Kasumi-1 (cell line): ENCODE measurements at places on chromosomes 5 and 9.

DNA sequence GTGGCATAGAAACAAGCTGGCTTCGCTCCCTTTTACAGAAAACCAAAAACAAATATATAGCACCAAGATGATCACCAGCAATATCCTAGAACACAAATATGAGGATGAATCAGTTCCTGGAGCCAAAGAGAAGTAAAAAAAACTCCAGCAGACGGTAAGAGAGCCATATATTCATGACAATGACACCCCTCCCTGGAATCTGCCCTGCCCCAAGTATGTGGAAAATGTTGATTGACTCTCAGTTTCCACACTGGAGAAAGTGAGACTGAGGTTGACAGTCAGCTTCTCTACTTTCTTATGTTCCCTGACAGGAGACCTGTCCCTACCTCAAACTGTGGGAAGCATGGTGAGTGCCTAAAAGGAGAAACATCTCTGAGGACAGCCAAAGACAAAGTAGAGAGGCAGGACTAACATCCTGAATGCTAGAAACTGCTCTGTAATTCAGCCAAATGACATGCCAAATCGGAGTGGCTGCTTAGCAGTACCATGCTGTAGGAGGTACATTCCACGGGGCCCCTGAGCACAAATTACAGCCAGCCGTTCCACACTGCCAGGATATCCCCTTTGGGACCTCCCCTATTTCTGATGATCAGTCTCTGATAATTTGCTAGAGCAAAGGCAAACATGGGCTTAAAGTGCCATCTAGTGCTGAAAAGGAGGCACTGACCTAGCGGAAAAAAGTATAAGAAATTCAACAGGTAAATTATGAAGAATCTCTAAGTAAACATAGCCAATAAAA is 424.0 kb upstream of the RGMB start:
- peak; percentile 10 for DNase-seq

DNA sequence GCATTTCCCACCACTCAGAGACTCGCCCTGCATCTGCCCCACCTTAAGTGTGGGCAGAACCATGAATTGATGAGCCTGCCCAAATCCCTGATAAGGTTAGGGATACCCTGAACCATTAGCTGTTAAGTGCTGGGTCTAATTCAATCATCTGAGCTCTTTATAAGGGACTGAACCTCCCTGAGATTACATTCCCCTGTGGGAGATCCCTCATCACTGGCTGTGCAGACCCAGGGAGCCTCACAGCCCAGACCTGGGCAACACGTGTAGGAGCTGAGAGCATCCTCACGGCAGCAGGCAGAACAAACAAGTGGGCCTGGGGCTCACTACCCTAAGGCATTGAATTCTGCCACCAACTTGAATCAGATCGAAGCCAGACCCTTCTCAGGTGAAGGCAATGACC is 585 bp upstream of the TAF11L2 start:
- no peak for DNase-seq

GRCh38 chr9:73558471-73558870 is 406.8 kb downstream of the ANXA1 start:
- no peak for DNase-seq

DNA sequence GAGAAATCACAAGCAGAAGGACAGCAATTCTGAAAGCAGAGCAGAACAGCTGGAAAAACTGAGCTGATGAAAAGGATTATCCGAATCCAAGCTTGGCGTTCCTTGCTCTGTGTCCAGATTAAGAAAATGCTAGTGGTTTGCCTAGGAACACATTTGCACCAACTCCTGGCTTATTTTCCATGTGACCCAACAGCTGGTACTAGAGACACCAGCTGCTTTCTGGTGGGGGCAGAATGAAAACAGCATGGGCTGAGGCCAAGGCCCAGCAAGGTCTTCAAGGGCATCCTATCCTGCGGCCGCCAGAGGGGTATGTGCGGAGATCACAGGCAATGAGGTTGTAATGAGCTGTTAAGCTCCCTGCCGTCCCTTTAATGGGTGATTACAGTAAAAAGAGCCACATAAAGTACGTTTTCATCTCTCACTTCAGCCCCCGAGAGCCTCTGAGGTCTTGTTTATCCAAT is 131.5 kb downstream of the DOCK8 start:
- DNase-seq, result no peak

GRCh38 chr9:354453-354852 is 139.8 kb downstream of the DOCK8 start:
- no peak for DNase-seq

DNA sequence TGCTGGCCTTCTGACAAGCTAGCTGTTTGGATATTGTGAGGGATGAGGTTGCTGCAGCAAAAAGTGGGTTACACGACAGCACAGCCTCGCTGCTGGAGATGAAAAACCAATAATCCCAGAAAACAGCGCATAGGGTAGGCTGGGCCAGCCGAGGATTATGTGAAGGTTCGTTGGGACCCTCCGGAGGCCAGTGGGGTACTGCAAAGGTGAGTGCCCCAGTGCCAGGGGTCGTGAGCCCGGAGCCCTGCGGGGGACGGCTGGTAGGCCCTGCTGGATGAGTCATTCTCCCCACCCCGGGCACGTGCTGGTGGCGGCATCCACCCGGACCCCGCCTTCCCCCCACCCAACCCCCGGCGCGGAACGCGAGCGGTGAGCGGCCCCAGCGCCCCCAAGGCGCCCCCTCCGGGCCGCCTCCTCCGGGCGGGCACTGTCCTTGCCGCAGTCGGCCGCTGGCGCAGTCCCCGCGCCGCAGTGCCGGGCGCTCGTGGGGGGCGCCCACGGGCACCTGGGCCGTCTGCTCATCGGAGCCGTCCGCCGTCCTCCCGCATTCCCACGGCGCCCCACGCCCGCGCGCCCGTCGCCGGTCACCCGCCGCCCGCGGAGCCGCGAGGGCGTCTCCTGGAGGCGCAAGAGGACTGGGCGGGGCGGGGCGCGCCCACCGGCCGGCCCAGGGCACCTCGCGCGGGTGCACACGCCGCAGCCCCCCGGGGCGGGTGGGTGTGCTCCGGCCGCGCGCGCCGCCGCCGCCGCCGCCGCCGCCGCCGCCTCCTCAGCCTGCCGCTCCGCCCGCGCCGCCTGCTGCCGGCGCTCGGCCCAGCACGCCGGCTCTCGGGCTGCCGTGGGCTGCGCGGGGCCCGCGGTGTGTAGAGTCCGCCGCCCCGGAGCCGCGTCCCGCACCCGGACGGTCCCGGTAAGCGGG is at the start of gene PHF24:
PHF24 (plus strand) TSS at position 794 of the 919 bp plus-strand sequence. CDS start 13,014 bp downstream, outside the sequence.
- DNase-seq, result no peak

DNA sequence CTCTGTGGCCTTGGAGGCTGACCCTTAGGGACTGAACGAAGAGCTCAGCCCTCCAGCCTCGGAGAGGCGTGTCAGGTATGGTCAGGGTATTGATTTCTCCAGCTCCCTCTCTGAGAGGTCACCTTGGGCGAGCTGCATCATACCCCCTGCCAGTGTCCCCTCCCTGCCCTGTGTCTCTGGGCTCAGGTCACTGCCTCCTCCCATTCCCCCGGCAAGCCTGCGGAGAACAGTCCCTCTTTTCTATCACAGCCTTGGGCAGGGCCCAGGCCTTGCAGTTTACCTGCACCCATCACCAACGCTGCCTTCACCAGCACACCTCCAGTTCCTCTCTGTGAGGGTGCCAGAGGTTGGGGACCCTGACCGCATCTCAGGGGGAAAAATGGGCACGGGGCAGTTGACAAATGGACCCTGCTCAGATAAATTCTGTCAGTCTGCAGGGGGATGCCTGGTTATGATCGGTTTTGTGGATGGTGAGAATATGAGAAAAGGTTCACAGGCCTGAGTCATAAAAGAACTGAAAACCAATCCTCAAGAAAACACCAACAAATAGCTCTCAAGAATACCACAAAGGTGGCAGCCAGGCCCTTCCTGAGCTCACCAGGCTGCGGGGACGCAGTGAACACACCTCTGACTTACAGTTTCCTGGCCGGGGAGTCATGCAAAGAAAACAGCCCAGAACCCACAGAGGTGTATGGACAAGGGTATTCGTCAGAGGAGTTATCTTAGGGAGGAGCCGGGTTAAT is 24.7 kb upstream of the RXRA start:
- DNase-seq, result no peak

DNA sequence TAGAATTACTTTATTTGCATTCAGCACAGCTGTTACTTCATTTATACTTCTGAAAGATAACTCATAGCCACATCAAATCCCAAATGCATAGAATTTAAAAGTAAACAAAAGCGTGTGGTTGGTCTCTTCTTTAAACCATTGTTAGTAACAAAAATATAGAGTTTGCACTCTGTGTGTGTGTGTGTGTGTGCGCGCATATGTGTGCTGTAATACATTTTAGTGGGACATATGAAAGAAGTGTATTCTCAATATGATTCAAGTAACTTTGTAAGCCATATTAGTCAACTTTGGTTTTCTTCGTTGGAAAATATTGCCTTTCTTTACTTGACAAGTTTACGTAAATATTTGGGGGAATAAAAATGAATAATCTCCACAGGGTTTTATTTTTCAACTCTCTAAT is 106.1 kb upstream of the PRRC1 start:
- no peak for DNase-seq

DNA sequence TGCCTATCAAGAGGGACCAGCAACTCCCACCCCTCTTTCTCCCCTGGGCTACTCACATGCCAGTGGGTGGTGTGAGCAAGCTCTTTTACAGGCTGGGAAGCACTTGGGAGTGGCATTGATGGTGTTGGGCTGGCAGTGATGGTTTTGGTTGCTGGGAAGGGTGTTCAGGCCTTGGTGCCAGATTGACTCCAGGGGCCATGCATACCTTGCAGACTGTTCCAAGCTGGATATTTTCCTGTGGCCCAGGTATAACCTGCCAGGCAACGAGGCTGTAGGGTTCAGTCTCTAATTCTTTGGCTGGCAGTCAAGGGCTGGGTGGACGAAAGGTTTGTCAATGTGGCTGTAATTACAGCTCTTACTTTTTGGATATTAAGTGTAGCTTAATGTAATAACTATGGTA is 177.3 kb downstream of the MACROH2A1 start:
- no peak for DNase-seq

- DNase-seq, result no peak
These were observed 10.3 kb downstream of the LYSMD3 start for GRCh38 chr5:90519081-90519480.

DNA sequence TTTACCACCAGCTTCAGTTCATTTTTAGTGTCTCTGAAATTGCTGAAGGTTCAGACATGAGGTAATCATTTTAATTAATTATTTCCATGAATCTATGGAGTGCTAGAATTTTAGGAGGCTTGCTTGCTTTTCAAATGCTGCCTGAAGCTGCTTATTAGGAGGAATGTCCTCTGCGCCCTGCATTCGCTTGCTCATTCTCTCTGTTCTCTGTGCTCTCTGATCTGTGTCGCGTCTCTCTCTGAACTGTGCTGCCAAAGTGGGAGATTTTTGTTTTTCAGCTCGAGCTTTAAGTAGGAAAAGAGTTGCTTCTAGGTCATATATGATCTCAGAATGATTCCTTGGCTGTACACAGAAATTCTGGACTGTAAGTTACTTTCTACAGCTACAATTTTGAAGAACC is 101.7 kb upstream of the PRR16 start:
- no peak for DNase-seq

DNA sequence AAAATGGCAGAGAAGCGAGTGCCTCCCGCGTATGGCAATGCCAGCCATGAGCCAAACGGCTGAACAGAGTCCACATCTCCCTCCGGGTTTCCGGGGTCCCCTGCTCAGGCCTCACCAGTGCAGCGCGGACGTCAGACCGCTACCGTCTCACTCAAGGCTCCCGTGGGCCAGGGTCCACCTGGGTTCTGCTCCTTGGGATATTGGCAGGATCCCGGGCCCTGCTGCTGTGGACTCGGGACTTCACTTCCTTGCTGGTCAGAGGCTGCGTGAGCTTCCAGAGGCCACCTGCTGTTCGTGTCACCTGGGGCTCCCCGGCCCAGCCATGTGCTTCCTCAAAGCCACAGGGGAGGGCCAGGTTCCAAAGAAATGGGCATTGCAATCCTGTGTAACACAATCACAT is 38.4 kb upstream of the CLPTM1L start:
- no peak for DNase-seq

- DNase-seq, result no peak
These were observed 31.1 kb downstream of the SV2C start for GRCh38 chr5:76114179-76114851.

GRCh38 chr5:127854520-127854919 is 151.3 kb downstream of the CCDC192 start:
- DNase-seq, result no peak

DNA sequence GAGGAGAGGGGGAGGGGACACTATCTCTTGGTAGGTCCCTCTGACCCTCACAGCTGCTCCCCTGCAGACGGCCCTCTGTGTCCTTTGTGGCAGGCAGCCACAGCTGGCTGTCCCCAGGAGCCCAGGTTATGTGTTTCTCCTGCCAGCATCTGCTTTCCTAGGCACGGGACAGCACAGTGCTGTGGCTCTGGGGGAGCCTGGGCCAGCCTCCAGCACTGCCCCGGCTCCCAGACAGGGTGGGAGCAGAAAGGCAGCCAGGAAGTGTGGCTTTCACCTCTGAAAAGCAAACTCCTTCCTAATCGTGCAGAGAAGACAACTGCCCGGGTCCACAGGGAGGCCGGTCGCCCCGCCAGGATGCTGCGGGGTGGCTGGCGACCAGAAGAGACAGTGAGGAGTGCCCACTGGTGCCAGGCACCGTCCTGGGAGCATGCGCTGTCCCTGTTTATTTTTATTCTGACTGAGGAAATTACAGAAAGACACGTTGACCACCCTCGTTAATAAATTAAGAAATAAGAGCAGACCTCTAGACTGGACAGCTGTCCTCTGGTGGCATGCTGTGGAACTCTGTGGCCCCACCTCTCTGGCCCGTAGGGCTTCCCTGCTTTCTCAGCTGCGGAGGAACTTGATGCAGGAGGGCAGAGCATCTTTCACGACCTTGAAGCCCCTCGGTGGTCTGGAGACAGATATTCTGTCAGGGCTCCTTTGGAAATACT is 240.3 kb downstream of the FANCC start:
- no peak for DNase-seq

DNA sequence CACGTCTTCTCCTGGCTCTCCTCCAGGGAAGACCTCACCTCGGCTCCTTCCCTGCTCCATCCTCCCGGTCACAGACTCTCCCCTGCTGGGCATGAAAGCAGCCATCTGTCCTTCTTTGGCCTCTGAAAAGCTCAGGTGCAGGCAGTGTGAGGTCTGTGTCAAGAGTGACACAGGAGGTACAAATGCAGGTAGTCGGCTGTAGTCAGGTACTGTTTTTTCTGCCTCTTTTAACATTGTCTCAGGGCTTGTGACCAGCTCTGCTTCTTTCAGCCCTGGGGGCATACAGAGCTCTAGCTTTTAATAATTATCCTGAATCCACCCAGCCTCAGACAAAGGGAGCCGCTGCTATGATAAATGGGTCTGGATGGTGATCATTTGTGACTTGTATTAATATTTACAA is 46.4 kb downstream of the C5orf15 start:
- no peak for DNase-seq

DNA sequence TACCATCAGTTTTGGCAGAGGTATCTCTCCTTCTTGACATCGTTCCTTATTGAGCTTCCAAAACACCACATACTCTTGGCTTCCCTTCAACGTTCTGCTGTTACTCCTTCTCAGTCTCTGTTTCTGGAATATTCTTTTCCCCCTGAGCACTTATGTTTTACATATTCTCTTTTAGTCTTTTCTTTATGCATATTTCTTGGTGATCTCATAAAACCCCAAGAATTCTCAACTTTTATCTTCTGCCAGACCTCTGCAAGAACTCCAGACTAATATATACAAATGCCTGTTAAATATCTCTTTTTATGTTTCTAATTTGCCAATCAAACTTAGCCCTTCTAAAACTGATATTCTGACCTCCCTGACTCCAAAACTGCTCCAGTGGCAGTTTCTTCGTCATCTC is 453.4 kb upstream of the CTNND2 start:
- DNase-seq, result no peak
